Fibroblast of gingiva (primary cell): ENCODE measurements at places on chromosomes 1 and 21.

DNA sequence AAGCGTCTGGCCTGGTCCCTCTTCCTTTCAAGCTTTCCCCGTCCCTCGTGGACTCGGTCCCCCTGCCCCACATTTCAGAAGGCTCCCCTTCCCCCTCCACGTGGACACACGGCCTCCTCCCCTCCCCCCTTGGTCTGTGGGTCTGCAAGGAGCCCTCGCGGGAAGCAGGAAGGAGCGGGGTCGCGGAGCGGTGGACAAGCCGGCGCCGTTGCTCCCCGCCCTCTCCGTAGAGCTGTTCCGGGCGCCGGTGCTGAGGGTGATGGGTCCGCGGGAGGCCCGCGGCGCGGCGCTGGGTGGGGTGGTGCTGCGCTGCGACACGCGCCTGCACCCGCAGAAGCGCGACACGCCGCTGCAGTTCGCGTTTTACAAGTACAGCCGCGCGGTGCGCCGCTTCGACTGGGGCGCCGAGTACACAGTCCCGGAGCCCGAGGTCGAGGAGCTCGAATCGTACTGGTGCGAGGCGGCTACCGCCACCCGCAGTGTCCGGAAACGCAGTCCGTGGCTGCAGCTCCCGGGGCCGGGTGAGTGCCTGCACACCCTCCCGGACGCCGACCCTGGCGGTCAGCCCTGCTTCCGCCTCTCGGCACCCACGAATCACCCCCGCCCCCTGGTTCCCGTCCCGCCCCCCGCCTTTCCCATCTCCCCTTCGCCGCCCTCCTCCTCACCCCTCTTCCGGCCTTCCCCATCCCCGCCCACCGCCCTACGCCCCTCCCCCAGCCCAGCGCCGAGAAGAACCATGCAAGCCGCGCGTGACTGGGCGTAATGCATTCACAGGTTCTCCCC, 5.3 kb downstream of the FCRLB start:
- DNase-seq, result peak; percentile 83

- peak; percentile 81 for DNase-seq
These were observed 161.8 kb downstream of the NFIA start for GRCh38 chr1:61244114-61244513.

GRCh38 chr1:203649999-203650836, 23.6 kb downstream of the ATP2B4 start:
- no peak for DNase-seq

GRCh38 chr1:183628537-183628936, 7.0 kb downstream of the ARPC5 start:
- no peak for DNase-seq

DNA sequence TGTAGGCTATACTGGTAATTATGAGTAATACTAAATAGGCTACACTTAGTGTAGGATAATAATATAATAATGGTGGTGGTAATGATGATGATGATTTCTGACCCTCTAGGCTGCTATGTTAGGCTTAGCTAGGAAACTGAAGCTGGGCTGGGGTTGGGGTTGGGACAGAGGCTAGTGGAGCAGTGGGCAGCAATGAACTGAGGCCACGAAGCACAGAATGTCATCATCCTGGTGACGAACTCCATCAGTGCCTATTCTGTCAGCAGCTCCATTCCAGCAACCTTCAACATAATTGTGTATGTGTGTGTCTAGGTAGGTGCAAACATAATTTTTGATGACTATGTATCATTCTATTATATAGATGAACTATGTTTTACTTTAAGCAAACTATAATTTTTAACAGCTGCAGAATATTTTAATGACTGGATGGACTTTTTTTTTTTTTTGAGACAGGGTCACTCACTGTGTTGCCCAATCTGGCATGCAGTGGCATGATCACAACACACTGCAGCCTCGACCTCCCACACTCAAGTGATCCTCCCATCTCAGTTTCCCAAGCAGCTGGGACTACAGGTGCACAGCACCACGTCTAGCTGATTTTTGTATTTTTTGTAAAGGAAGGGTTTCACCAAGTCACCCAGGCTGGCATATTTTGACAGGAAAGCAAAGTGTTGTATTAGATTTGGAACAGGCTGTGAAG, 12.9 kb upstream of the CLIC4 start:
- DNase-seq, result no peak

- peak; percentile 26 for DNase-seq
These were observed 19.6 kb upstream of the ZNF648 start for GRCh38 chr1:182080955-182081582.

GRCh38 chr1:202623075-202623474, 87.2 kb downstream of the SYT2 start:
- peak; percentile 36 for DNase-seq
